Stimulated activated CD4-positive, alpha-beta T cell treated with anti-CD3 and anti-CD28 coated beads, Interleukin-4, amount 100 ng/mL, for 4 hours (primary cell): ENCODE measurements at places on chromosomes 4 and X.

- DNase-seq = no peak
These were observed 118.6 kb downstream of the PTTG2 start for GRCh38 chr4:38078590-38079421.

- DNase-seq = no peak
These were observed 31.2 kb downstream of the PPP2R3B start for GRCh38 chrX:355329-356050.

DNA sequence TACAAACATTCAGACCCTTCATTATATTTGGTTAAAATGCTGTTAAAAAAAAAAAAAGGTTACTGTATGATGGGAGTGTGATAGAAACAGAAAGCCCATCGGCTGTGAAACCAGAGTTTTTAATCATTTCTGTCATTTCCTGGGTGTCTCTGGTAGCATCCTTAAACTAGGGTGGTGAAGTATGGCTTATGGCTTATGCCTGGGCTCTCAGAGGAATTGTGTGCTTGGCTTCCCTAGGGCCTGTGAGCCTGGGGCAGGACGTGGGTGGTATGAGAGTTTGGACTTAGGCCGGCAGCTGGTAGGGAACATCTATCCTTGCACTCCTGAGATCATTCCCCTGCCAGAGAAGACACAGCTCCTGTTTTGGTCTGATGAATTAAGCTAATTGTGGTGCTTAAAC lies 52.2 kb downstream of the DCUN1D4 start:
- no peak for DNase-seq

DNA sequence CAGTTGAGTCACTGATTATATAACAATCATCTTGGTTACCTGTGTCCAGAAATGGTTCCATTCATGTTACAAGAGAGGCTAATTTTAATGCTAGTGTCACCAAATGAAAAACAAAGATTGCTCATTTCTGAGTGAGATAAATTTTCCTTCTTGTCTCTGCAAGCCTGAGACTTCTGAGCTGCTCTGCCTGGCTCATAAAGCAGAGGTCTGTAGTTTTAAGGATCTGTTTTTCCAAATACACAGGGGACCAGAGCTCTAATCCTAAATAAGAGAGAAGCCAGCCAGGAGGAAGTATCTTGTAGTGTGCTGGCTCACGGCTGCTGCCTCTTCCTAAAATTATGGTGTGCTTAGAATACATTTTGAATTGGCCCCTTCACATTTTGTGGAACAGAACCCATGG lies 42.6 kb downstream of the CLDN34 start:
- no peak for DNase-seq

GRCh38 chrX:72031118-72031517 lies 100.6 kb downstream of the RTL5 start:
- DNase-seq = no peak

DNA sequence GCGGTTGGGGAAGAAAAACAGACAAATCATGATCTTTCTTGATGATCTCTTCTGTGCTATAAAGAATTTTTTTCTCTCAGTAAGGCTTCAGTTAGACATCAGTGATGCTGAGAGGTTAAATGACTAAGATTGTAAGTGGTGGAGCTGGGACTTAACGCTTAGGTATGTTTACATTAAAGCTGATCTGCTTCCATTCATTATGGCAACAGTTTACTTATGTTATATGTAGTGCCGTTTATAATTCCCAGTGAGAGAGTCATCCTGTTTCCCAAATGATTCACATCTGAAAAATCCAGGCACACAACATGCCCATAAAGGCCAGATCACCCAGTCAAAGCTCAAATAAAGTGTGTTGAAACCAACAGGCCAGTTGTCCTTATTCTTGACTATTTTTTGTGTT lies 50.1 kb downstream of the CENPVL3 start:
- no peak for DNase-seq

DNA sequence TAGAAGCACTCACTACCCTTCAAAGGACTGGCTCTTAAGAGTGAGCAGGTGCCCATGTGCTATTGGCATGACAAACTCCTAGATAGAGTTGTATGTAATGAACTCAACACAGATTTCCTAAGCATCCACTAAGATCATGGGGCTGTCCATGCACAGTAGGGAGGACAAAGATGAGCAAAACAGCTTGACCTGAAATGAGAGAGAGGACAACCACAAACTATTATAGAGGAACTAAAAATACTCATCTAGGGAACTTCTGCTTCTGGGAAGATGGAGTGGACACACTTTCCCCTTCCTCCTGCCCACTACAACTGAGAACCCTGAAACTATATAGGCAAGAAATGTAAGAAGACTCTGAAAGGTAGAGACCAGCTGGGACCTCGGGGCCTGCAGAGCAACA lies 20.8 kb upstream of the TMEM128 start:
- no peak for DNase-seq

DNA sequence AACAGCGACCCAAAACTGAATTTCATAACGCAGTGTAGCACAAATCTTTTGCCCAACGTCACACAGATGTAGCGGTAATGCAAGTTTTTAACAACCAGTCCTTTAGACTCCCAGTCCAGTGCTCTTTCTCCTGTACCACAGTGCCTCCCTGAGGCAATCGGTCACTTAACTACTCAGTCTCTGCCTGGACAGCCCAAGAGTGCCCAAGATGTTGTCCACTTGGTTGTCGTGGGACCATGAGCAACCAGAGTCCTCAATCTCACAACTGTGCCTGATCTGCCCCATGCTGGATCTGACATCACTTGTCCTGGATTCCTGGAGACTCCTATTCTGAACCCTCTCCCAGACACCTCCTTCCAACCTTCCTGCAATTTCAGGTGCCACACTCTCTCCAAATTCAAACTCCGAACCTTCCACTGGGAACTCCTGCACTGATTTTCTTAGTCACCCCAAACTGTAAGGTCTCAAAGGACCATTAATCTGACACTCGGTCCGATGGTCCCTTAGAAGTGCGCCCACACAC lies 702 bp downstream of the MMGT1 start:
- no peak for DNase-seq
